ENCODE measurements at places on chromosomes 5 and 9. TPM values are rescaled to one million over a fixed set of nuclear protein-coding genes. Genes with fewer than 3 reads are reported as not detected.

- DNase-seq, result no peak
- no peak overlapping the region for H3K4me3 ChIP-seq
- no peaks in the 10 kb centered on the region for H3K4me1 ChIP-seq
- no peaks in the 10 kb centered on the region for H3K27me3 ChIP-seq
- H3K27ac ChIP-seq, result no peak overlapping the region
Observed at GRCh38 chr9:107816561-107817021, 327.0 kb upstream of the KLF4 start.

The SLC6A18 gene
- not detected for total RNA-seq

DNA sequence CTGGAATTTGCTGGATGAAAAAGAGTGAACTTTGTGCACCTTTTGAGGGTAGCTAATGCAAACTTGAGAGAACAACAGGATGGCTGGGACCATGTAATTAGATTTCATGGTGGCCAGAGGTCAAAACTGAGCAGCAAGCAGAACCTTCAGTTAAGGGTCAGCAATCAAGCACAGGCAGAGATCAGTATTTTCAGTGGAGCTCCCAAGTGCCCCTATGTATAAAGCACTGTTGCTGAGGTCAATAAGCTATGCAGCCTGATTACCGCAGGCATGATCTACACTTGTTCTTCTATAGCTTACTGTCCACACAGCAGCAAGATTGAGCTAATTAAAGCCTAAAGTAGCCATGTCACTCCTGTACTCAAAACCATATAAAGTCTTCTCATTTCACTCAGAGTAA, 62.1 kb upstream of the TMC1 start:
- no peaks in the 10 kb centered on the region for H3K27me3 ChIP-seq
- H3K4me1 ChIP-seq, result no peaks in the 10 kb centered on the region
- no peak overlapping the region for H3K27ac ChIP-seq
- no peak overlapping the region for H3K4me3 ChIP-seq
- no peaks in the 10 kb centered on the region for H3K36me3 ChIP-seq

DNA sequence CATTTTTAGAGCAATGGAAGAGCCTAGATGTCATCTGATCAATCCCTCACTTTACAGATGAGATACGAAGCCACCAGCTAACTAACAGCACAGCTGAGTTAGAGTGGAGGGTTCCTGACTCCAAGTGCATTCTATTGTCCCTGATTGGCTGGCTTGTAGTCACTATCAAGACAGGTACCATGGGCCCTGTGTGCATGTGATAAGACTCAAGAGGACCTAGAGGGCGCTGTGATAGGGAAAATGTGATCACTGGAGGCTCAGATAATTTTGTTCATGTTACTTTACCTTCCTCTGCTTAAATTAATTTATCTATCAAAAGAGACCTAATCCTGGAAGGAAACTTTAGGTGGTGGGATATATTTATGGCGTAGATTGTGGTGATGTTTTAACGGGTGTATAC, 19.5 kb upstream of the SNAPC3 start:
- DNase-seq, result no peak
- H3K4me3 ChIP-seq, result no peak overlapping the region
- H3K36me3 ChIP-seq, result no peaks in the 10 kb centered on the region
- H3K4me1 ChIP-seq, result no peaks in the 10 kb centered on the region
- no peak overlapping the region for H3K27ac ChIP-seq

- H3K36me3 ChIP-seq, result no peaks in the 10 kb centered on the region
- H3K27ac ChIP-seq, result no peak overlapping the region
- DNase-seq, result no peak
- no peak overlapping the region for H3K4me3 ChIP-seq
- H3K27me3 ChIP-seq, result no peaks in the 10 kb centered on the region
Observed at GRCh38 chr5:132388244-132389050, 18.9 kb downstream of the SLC22A5 start.

DNA sequence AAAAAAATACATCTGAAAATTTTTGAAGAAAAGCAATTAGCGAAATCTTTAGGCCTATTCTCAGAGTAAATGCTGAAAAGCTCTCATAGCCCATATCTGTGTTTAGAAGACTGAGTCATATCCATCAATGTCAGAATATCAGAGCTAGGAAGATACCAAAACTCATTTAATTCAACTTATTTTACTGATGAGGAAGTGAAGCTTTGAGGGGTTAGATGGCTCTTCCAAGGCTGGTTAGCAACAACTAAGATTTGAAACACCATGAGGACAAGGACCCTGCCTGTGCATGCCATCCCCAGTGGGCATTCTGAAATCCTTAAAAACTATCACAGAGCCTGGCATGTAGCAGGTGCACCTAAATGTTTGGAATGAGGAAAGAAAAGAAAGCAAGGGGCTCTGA, 2.5 kb downstream of the FREM1 start:
- H3K4me1 ChIP-seq, result no peaks in the 10 kb centered on the region
- H3K36me3 ChIP-seq, result no peaks in the 10 kb centered on the region
- H3K27ac ChIP-seq, result no peak overlapping the region
- no peak overlapping the region for H3K4me3 ChIP-seq
